ENCODE measurements at places on chromosomes 16 and 17.

DNA sequence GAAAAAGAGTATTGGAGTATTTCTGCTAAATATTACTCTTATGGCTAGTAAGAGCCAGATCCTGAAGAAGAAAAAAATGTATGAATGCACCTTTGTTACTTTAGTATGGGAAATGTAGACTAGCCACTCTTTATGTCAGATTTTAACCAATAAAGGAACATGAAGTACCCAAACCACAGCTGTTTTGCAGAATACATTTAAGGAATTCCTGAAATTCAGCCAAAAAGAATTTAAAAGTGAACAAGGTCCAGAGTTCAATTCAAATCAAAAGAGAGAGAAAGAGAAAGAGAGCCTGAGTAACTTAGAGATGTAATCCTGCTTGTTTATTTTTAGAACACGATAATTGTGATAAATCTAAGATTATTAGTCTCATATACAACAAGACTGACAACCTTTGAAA, 1.2 kb downstream of the KCNJ16 start:
- peak; percentile 14 for DNase-seq

- DNase-seq = no peak
These were observed 59.7 kb downstream of the ABCC6 start for GRCh38 chr16:16163571-16163970.

- no peak for DNase-seq
These were observed 117.1 kb upstream of the COX10 start for GRCh38 chr17:13952009-13952750.

- no peak for DNase-seq
These were observed 34.5 kb downstream of the ABCC1 start for GRCh38 chr16:15983898-15984297.

DNA sequence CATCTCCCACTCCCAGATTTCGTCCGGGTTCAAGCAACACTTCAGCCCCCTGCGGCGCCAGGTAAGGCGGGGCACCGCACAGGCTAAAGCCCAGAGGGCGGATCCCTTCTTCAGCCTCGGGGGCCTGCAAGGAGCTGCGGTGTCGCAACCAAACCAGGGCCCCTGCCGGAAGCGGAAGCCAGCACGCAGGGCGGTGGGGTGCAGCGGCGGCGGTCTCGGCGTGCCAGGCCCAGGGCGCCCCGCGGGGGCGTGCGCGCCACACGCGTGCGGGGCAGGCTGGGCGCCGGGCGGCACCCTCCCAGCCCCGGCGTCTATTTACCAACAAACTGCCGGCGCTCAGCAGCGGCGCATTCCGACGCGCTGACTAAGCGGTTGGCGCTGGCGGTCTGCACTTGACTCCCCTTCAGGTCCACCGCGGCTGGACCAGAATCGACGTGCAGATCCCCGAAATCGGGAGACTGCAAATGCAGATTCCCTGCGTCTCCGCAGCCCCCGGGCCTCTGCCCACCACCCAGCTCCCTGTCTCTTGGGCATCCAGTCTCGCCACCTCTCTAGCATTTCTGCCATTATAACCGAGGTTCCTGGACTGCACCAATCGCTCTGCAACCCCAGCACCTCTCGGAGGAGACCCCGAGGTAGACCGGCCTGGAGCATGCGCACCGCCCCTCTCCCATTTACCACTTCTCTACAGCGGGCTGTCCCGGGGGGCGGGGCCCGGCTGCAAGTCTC, 421 bp upstream of the DLX4 start:
- peak; percentile 85 for DNase-seq

- DNase-seq = no peak
These were observed 107.8 kb downstream of the GNAO1 start for GRCh38 chr16:56298948-56299596.

- DNase-seq = no peak
These were observed 20.5 kb downstream of the XYLT1 start for GRCh38 chr16:17450291-17450690.

GRCh38 chr16:75306099-75306762, 54.8 kb upstream of the BCAR1 start:
- peak; percentile 73 for DNase-seq

DNA sequence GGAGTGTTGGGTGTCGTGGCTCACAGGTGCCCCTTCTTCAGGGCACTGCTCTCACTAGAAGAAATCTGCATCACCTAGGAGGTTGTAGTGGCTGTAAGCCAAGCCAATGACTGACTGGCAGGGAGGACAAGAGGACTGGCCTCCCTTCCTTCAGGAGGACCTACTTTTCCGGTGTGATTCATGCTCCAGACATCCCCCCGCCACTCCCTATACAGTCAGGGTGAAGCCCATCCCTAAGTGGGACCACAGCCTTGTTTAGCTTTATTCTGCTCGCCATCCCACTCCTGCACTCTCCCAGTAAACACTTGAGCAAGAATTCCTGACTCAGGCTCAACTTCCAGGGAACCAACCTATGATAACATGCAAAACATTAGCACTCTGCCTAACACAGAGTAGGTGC, 67.0 kb downstream of the PLCG2 start:
- no peak for DNase-seq

GRCh38 chr17:64017381-64017980, 3.0 kb downstream of the ICAM2 start:
- DNase-seq = no peak

- DNase-seq = no peak
These were observed 3.0 kb upstream of the KAT8 start for GRCh38 chr16:31114468-31114867.

- DNase-seq = no peak
These were observed 145.6 kb downstream of the ANKFN1 start for GRCh38 chr17:56298846-56299245.

- DNase-seq = no peak
These were observed 88.0 kb downstream of the USP22 start for GRCh38 chr17:20954794-20955193.

DNA sequence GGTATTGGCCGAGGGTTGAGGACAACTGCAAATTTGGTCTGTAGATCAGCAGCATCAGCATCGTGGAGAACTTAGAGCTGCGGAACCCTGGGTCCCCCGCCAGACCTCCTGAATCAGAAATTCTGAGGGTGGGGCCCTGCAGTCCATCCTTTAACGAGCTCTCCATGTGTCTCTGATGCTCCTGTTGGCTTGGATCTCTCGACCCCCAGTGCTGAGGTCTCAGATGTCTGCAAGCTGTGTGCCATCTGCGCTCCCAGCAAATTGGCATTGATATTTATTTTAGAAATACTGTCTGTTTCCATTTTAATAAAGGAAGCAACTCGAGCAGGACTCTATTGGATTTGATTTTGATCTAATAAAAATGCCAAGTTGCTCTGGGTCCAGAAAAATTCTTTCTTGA, 250.0 kb downstream of the KATNIP start:
- DNase-seq = no peak

DNA sequence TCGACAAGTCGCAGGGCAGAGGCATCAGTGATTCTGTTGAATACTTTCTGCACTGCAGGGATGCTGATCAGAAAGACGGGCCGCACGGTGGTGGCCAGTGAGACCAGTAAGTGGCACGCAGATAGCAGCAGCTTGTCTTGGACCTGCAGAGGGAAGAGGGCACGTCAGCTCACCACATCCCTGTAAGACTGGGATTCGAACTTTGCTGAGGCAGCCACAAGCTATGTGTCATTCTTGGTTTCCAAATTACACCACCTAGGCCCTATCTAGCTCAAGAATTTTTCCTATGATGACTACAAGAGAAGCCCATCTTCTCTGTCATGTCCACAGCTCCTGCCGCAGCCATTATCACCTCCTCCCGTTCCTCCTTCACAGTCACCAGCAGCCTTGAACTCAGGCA, 49.4 kb upstream of the GSG1L start:
- DNase-seq = no peak

GRCh38 chr17:58691701-58692238, at the start of gene TEX14:
Gene TEX14 (minus strand): TSS chr17:58692045. CDS start chr17:58652001, 40,044 bp downstream.
- no peak for DNase-seq

DNA sequence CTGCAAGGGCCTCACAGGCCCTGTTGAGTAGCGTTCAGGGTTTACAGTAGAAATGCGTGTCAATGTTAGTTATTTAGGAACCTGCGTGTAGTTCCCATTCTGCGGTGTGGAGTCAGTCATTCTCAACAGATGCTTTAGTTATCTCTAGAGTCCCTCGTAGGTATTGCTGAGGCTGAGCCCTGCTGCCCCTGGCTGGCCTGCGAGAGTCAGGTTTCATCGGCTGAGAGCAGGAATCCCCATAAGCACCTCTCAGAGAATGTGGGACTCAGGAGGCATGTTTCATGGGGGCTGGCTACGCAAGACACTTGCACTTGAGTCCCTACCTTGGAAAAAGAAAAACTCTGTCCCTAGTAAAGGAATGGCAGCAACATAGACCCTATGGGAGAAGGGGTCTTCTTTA, 347.5 kb upstream of the ASIC2 start:
- no peak for DNase-seq

DNA sequence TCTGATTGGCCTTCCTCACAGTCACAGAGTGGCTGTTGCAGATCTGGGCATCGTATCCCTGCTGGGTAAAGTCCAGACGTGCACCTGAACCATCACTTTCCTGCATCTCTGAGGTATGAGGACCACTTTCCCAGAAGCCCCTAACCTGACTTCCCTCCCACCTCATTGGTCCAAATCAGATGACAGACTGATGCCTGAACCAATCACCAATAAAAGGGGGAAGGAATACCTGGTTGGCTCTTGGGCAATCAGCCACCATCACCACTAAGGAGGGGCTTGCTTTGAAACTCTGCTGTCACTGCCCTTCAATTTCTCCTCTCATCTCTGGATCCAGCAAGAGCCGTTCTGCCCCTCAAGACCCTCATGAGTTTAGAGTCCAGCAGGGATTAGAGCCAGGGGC, 13.6 kb upstream of the WFDC1 start:
- peak; percentile 22 for DNase-seq

- no peak for DNase-seq
These were observed 7.8 kb upstream of the MAPK7 start for GRCh38 chr17:19370493-19370960.

GRCh38 chr17:71217769-71218168, 903.1 kb upstream of the SOX9 start:
- no peak for DNase-seq

DNA sequence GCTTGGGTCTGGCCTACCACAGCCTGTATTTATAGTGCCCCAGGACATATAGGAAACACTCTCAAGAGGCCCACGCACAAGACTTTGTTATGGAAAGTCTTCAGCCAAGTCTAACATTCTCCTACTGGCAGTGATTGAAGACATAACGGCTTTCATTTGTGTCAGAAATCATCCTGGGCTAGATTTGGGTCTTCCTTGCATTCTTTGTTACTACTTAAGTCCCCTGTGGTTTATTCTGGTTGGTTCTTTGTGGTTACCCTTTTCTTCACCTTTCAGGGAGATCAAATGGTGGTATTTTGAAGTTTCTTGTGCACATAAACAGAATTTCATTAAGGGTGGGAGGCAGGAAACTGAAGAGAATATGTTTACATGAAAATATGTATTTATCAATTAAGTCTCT, 37.7 kb downstream of the REXO5 start:
- DNase-seq = no peak

- DNase-seq = peak; percentile 80
These were observed 13.9 kb upstream of the OR1F1 start for GRCh38 chr16:3173892-3174617.

DNA sequence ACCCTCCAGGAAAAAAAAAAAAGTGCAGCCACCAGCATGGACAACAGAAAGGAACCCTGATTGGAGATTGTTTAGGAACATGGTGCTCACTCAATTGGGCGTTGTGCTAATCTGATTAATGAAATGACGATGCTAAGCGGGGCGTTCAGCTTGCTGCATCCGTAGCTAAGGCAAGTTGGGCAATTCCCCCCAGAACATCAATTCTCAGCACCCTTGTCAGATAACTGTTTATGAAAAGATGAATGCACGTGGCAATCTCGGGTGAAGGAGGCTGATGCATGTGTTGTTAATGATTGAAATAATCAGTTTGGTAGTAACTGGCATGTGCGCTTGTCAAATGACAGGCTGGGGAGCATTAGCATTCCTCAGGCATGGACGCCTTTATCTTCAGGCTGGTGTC, 57.0 kb downstream of the HS3ST3A1 start:
- peak; percentile 88 for DNase-seq

GRCh38 chr17:58577696-58578095, 63.3 kb upstream of the MTMR4 start:
- peak; percentile 66 for DNase-seq

DNA sequence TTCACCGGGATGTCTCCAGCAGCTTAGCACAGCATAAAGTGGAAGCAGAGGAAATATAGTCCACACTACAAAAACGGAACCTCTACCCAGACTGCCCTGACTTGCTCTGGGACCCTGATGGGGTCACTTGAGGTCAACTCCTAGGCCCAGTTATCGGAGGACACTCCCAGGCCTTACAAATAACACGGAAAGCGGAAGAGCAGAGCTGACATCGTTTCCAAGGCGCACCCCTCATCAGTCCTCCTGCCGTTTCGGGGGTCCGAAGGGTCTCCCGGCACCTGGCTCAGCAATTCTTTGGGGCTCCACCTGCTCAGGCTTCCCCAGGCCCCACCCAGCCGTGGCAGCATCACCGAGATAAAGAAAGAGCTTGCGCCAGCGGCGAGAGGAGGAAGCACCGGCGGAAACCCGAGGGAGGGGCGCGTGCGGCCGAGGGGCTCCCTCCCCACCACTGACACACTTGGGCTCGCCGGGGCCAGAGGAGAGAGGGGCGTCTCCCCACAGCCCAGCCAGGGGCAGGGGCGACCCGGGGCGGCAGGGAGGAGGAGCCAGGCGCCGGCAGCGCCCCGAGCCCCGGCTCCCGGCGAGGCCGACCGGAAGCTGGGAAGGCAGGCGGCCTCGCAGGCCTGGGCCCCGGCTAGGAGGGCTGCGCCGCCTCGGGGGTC, 727 bp downstream of the CORO7 start:
- peak; percentile 44 for DNase-seq

- DNase-seq = no peak
These were observed 124.2 kb downstream of the PARN start for GRCh38 chr16:14505846-14506245.

- peak; percentile 65 for DNase-seq
These were observed 6.0 kb downstream of the NDUFAF8 start for GRCh38 chr17:81245024-81245664.

DNA sequence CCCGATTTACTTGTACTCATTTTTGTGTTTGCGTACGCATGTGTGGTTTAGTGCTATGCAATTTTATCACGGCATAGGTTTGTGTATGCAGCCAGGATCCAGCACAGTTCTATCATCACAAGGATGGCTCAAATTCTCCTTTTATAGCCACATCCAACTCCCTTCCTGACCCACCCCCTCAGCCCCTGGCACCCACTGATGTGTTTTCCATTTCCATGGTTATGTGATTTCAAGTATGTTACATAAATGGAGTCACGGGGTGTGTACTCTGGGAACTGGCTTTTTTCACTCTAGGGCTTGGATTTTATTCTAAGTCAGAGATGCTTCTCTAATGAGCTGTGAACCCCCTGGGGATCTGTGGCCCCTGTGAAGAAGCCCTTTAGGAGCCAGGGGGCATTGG, 16.8 kb downstream of the IL4R start:
- no peak for DNase-seq

- DNase-seq = no peak
These were observed 4.6 kb downstream of the RBBP6 start for GRCh38 chr16:24543949-24544348.
